Upper lobe of right lung (tissue), 1 donor: ENCODE measurements at places on chromosomes 5 and 9. TPM values are rescaled to one million over a fixed set of nuclear protein-coding genes. Genes with fewer than 3 reads are reported as not detected.

PRLR gene
- total RNA-seq, result 1.6 TPM

GMCL2 gene
- not detected for total RNA-seq

PROB1 gene
- total RNA-seq, result 1.9 TPM

MEIKIN gene
- not detected for total RNA-seq

DNA sequence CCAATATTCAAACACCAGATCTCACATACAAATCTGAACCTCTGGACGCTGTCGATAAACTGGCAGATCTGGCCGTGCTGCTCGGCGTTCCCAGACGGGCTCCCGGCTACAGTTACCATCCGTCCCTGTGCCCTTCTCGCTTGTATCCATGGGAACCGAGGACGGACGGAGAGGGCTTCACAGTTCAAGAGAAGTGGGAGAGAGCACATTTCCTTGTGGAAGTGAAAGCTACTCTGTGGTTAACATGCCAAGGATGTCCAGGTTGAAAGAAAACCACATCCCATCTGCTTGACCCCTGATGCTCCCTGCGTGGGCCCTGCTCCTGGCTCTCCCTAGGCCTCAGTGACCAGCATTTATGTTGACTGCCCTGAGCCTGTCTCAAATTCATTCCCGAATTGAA, 6.3 kb upstream of the DBN1 start:
- DNase-seq, result peak; percentile 64

- DNase-seq, result no peak
Observed at GRCh38 chr5:169702693-169703481, 65.8 kb downstream of the DOCK2 start.

- DNase-seq, result no peak
Observed at GRCh38 chr9:131410044-131410491, 16.2 kb downstream of the PRRC2B start.

DNA sequence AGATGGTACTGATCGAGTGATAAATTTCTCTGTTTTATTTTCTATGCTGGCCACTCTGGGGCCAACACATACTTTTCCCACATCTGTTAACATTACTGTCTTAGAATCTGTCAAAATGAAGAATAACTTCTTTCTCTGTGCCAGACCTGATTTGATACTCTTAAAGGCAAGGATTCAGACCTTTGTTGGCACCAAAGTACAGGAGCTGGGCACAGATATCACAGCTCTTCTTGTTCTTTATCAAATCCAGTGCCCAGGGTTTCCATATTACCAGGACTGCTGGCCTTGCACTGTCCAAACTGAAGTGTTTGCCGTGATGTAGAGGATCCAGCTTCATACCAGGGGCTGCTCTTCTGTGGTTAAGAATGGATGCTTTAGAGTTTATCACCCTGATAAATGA, 20.9 kb downstream of the ZNF474 start:
- DNase-seq, result no peak

DNA sequence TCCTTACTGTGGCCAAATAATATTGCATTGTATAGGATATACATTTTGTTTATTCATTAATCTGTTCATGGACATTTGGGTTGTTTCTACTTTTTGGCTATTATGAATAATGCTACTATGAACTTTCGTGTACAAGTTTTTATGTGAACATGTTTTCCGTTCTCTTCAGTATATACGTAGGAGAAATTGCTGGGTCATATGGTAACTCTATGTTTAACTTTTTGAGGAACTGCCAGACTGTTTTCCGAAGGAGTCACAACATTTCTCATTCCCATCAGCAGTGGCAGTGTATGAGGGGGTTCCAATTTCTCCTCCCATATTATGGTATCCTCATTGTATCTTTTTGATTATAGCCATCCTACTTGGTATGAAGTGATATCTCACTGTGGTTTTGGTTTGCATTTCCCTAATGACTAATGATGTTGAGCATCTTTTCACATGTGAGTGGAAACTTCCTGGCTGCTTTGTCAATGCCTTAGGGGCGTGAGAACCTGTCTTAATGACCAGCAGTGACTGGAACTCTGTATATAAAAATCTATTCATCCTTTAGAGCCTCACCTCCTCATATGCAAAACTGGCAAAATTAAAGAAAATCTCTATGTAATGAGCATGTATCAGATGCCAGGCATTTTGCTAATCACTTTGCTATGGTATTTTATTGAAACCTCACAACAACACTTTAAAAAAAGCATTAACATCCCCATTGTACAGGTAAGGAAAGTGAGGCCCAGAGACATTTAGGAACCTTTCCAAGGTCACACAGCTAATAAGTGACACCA, 47.8 kb upstream of the TGFBR1 start:
- no peak for DNase-seq

DNA sequence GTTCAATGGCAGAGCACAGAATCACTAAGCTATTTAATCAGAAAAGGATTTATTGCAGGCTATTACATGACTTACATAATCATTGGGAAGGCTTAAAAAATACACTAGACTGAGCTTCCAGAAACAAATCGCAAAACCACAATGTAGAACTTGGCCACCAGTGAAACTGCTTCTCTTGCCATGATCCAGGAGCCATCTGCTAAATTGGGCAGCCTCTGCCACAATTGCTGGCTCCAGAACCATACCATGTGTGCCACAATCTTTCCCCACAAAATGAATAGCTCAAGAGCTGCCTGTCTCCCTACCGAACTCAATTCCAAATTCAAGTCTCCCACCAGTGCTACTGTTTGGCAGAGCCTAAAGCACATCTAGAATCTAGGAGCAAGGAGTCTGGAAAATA, 9.8 kb upstream of the ERAP1 start:
- no peak for DNase-seq
